ENCODE measurements at places on chromosomes 16 and 17. TPM values are rescaled to one million over a fixed set of nuclear protein-coding genes. Genes with fewer than 3 reads are reported as not detected.

Gene CLDN9
- 0.18 TPM for total RNA-seq

Gene ARL17A
- 18.9 TPM for total RNA-seq

Gene CYBA
- 15.6 TPM for total RNA-seq

Gene LGALS9C
- 2.9 TPM for total RNA-seq

Gene KCNH4
- total RNA-seq: 0.18 TPM

Gene GPRC5B
- 43.2 TPM for total RNA-seq

Gene LRRC36
- not detected for total RNA-seq

Gene TERB1
- not detected for total RNA-seq

Gene PLD6
- 3.0 TPM for total RNA-seq

Gene PNMT
- total RNA-seq: 0.62 TPM

Gene WSCD1
- total RNA-seq: 11.5 TPM

All from motor neuron (in vitro differentiated cells).